ENCODE measurements at places on chromosomes 7 and 10. TPM values are rescaled to one million over a fixed set of nuclear protein-coding genes. Genes with fewer than 3 reads are reported as not detected.

ELFN1 gene
- total RNA-seq: 0.49 TPM

TAC1 gene
- not detected for total RNA-seq

ADRB1 gene
- not detected for total RNA-seq

LIPK gene
- not detected for total RNA-seq

Data from mesangial cell (primary cell).